ENCODE measurements at places on chromosomes 4 and X.

DNA sequence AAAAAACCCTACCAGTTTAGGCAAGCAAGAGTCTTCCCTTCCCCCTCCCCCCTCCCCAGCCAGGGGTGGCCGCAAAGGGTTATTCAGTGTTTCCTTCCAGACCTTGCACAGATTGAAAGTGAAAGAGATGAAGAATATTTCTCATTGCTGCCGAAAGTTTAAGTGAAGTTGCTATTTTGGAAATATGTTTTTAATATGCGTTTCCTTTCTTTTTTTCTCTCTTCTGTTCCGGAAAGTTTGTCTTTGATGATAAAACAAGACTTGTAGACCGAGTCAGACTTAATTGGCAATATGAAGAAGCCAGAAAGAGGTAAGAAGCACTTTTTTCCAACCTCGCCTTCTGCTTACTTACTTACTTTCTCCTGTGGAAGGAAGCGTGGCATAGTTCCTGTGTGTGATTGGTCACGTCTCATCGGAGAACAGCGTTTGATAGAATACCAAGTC is 58.5 kb upstream of the CLCN4 start:
- no peak for DNase-seq

- no peak for DNase-seq
These were observed 2.4 kb upstream of the L1CAM start for GRCh38 chrX:153888344-153888743.

DNA sequence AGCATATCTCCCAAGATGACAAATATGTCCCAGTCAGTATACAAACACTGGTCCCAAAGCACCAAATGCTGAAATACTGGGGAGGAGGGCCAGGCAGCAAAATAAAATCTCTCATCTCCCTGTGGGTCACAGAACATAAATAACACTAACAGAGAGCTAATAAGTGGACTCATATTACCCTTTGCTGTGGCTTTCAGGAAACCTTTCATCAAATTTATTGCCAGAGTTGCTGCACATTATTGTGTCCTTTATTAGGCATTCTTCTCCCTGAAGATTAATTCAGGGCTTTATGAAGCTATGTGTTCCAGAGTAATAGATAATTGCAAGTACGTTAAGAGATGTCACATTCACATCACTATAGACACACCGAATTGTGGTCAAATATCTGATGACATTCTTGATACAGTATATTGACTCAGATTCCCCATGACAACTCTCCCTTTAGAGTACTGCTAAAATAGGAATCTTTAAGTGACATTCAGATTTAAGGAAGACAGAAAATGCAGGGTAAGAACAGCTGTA is 124.1 kb upstream of the PRR32 start:
- DNase-seq, result no peak

DNA sequence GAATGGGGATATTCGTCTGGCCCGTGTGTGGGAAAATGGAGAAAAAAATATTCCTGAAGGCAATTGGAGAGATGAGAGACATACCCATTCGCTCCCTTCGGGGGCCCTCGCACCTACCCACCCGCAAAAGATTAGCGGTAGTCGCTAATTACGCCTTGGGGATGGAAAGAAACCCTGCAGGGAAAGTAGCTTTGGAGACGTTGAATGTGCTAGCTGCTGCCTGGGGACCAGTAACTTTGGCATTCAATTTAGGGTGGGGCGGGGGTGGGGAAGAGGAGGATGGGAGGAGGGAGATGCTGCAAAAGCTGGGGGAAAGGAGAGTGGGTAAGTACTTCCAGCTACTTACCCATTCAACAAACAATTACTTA is 407 bp upstream of the ZC4H2 start:
- DNase-seq, result peak; percentile 14

GRCh38 chrX:8846266-8846665 is 45.1 kb upstream of the FAM9A start:
- DNase-seq, result no peak

Data from uterus (tissue), 4 donors.